Stimulated activated naive CD4-positive, alpha-beta T cell (primary cell): ENCODE measurements at places on chromosomes 5 and 9.

DNA sequence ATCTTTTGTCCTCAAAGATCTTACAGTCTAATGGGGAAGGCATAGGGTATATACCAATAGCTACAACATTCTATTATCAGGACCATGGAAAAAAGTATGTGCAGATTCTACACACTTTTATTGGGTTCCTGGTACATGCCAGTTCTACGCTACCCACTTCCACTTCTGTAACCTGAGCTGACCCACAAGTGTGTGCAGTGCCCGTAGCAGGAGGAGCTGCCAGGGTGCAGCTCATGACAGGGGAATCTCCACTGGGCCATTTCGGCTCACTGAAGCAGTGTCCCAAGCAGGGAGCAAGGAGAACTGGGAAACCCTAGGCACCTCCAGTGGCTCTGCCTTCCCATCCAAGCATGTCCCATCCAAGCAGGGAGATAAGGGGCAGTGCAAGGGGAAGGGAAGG is 60.4 kb downstream of the FOXI1 start:
- no peak for DNase-seq

DNA sequence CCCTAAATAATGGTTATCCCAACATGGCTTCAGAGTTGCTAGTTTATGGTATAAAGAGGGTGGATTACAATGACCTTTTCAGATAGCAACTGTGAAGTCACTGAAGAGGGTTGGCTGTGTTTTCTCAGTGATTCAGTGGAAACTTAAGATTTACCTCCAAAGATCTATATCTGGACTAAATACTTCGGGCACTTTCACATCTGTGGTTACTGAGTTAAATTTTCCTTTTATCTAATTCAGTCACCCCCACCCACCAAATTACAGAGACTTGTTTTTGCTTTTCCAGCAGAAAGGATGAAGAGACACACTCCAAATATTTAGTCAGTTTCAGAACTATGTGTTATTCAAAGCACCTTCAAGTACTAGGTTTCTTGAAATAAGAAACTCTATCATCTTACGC is 573.2 kb downstream of the CCDC171 start:
- DNase-seq = no peak

DNA sequence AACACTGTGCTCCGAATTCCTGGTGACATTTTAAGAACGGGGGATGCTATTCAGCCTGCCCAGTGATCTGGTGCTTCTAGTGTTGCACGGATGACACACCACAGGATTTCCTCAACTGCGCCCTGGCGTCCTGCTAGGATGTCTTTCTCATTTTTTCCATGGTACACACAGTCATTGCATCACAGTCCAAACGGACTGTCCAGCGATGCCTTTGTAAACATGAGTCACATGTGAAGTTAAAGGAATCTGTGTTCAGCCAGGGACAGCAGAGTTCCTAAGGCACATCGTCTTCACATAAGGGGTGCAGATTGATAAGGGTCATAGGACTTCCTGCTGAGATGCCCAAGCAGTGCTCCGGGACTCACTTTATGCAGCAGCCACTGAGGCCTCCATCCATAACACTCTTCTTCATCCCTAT is 9.3 kb upstream of the PTPN3 start:
- DNase-seq = no peak

DNA sequence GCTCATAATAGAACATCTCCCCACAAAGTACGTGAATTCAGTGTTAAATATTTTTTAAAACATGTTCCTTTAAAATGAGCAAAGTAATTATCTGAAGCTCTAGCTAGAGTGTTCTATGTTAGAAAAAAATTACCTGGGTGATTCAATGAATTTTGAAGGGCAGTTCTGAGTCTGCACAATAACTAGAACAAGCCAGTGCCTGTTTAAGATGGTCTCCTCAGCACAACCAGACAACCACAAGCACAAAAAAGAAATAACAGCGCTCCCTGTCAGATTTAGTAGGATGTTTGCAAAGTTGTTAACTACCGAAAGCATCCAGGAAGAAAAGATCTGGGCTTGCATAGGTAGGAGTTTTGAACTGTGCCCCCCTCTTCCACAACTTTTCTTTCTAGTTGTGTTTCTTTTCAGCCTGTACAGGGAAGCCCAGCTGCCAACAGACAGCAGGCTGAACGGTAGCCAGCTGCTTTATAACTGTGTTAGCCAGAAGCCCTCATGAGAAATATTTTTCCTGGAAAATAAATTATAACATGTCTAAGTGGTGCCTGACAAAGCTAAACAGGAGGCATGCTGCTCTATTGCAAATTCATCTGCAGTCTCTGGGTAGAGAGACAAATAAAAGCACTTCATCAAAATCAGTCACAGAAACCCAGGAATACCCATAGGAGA is 1026.9 kb downstream of the MAT2B start:
- DNase-seq = no peak

- DNase-seq = no peak
These were observed 15.3 kb downstream of the MVB12B start for GRCh38 chr9:126341902-126342301.

DNA sequence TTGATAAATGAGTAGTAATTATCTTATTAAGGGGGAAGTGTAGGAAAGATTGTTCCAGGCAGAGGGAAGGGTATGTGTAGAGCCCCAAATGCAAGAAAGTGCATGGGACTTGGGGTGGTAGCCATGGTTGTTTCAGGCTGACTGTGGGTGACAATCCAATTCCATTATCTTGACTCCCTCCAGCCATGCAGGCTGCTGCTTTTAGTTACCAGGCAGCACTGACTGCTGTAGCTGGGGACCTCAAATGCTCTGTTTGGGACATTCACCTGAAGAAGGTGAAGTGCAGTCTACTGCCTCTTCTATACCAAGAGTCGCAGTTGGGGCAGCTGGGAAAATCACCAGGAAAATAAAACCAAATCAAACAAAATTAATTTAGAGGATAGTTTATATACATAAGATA is 102.4 kb upstream of the NR3C1 start:
- no peak for DNase-seq

GRCh38 chr5:95153511-95153910 is 131.4 kb downstream of the MCTP1 start:
- DNase-seq = no peak
